ENCODE measurements at places on chromosomes 2 and 18. TPM values are rescaled to one million over a fixed set of nuclear protein-coding genes. Genes with fewer than 3 reads are reported as not detected.

PID1 gene
- total RNA-seq = 48.6 TPM

MERTK gene
- total RNA-seq = 0.69 TPM

EML6 gene
- 1.2 TPM for total RNA-seq

ATIC gene
- 42.4 TPM for total RNA-seq

DPYSL5 gene
- total RNA-seq = not detected
